ENCODE measurements at places on chromosomes 12 and 14. TPM values are rescaled to one million over a fixed set of nuclear protein-coding genes. Genes with fewer than 3 reads are reported as not detected.

Gene NRL
- 1.2 TPM for total RNA-seq

Gene SMIM41
- total RNA-seq: not detected

Gene IGF1
- 3.4 TPM for total RNA-seq

Gene POU6F1
- total RNA-seq: 10.8 TPM

Gene IL31
- not detected for total RNA-seq

Gene SERPINA3
- not detected for total RNA-seq

Gene AQP2
- total RNA-seq: 0.05 TPM

Gene KRT2
- total RNA-seq: not detected

Gene ASCL1
- not detected for total RNA-seq

Gene SAMD15
- total RNA-seq: 1.7 TPM

Gene REP15
- 4.0 TPM for total RNA-seq

Gene SERPINA6
- not detected for total RNA-seq

GRCh38 chr12:14614704-14615121 lies 47.0 kb upstream of the PLBD1 start:
- no peak overlapping the region for H3K27ac ChIP-seq
- no peaks in the 10 kb centered on the region for H3K36me3 ChIP-seq
- H3K27me3 ChIP-seq: no peaks in the 10 kb centered on the region
- H3K4me1 ChIP-seq: peaks cover 26% of the 10 kb centered on the region
- H3K4me3 ChIP-seq: no peak overlapping the region
- DNase-seq: no peak

DNA sequence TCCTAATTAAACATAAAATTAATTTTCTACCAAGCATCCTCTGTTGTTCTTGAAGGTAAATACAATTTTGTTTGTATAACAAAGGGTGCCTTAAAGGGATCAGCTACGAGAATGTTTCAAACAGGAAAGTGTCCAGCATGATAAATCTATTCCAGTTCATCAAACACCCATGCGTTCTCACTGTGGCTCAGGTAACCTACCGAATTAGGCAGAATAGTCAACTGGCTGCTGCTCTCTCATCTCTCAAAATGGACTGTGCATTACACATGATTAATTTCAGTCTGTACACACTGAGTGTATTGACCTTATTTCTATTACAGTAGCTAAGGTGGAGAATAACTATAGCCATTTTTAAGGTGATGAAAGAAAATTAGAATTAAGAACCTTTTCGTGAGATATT lies 127.5 kb upstream of the RMST start:
- H3K4me1 ChIP-seq: no peaks in the 10 kb centered on the region
- DNase-seq: no peak
- no peaks in the 10 kb centered on the region for H3K27me3 ChIP-seq
- H3K36me3 ChIP-seq: no peaks in the 10 kb centered on the region

- no peak for DNase-seq
- no peak overlapping the region for H3K4me3 ChIP-seq
- H3K4me1 ChIP-seq: peaks cover 26% of the 10 kb centered on the region
- peaks cover 13% of the 10 kb centered on the region for H3K27me3 ChIP-seq
- peaks cover 3% of the 10 kb centered on the region for H3K36me3 ChIP-seq
- no peak overlapping the region for H3K27ac ChIP-seq
Observed at GRCh38 chr14:93092606-93093556, 22.8 kb downstream of the ITPK1 start.

DNA sequence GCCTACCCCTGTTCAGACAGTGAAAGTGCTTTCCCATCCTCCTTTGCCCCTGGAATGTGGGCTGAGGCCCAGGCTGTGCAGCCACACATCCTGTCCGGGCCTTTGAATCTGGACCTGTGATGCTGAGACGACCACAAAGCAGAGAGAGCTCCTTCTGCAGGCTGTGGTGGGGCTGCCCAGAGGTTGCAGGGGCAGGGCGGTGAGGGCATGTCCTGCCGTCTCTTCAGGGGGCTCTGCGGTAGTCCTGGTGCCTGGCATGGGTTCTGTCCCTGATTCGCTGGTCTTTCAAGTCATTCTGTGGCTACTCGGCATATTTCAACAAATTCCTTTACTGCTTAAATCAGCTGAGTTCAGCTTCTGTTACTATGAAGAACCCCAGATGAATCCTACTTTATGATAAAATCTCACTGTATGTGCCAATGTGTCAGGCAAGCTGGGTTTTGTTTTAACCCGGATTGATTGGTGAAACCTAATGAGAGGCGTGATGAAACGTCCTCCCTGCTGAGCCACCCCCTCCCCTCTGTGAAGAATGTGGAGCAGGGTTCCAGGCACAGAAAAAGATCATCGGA lies 63.4 kb upstream of the DICER1 start:
- no peak overlapping the region for H3K4me3 ChIP-seq
- no peak overlapping the region for H3K27ac ChIP-seq
- DNase-seq: no peak
- peaks cover 2% of the 10 kb centered on the region for H3K27me3 ChIP-seq

DNA sequence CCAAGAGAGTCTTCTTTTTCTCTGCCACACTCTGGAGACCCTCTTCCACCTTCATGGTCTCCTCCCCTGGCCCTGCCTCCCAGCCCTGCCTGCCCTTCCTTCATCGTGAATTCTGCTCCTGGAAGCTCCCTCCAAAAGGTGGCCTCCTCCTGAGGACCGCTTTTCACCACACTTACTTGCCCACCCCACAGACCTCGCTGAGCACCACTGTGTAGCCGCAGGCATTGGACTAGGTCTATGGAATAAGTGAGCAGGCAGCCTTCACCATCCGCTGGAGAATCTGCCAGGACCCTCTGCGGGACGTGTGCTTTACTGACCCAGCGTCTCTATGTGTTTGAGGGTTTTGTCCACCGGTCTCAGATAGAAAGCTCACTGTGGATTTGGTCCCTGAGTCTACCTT lies 9.7 kb upstream of the KRT5 start:
- H3K36me3 ChIP-seq: no peaks in the 10 kb centered on the region
- H3K27me3 ChIP-seq: peaks cover 6% of the 10 kb centered on the region
- no peak overlapping the region for H3K27ac ChIP-seq
- no peaks in the 10 kb centered on the region for H3K4me1 ChIP-seq
- no peak for DNase-seq

DNA sequence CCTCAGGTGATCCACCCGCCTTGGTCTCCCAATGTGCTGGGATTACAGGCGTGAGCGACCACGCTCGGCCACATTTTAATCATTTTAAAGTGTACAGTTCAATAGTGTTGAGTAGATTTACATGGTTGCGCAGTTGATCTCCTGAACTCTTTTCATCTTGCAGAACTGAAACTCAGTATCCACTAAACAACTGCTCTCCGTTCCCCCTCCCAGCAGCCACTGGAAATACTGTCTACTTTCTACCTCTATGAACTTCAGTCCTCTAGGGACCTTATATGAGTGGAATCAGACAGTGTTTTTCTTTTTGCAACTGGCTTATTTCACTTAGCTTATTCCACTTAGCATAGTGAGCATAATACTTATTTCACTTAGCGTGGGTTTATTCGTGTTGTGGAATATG lies 53.7 kb downstream of the KCTD10 start:
- no peak overlapping the region for H3K27ac ChIP-seq
- H3K4me1 ChIP-seq: no peaks in the 10 kb centered on the region
- H3K27me3 ChIP-seq: no peaks in the 10 kb centered on the region
- no peaks in the 10 kb centered on the region for H3K36me3 ChIP-seq
- H3K4me3 ChIP-seq: no peak overlapping the region
- DNase-seq: no peak

- no peak for DNase-seq
- H3K4me1 ChIP-seq: no peaks in the 10 kb centered on the region
- H3K27ac ChIP-seq: no peak overlapping the region
- H3K36me3 ChIP-seq: no peaks in the 10 kb centered on the region
- H3K27me3 ChIP-seq: peaks cover 2% of the 10 kb centered on the region
Observed at GRCh38 chr12:88401155-88401554, 179.1 kb downstream of the KITLG start.

- H3K4me1 ChIP-seq: peaks cover 6% of the 10 kb centered on the region
- H3K27me3 ChIP-seq: peaks cover 4% of the 10 kb centered on the region
- no peaks in the 10 kb centered on the region for H3K36me3 ChIP-seq
- DNase-seq: no peak
- no peak overlapping the region for H3K27ac ChIP-seq
Observed at GRCh38 chr12:51401900-51402299, 10.7 kb upstream of the GALNT6 start.

- no peak overlapping the region for H3K27ac ChIP-seq
- no peaks in the 10 kb centered on the region for H3K36me3 ChIP-seq
- no peak overlapping the region for H3K4me3 ChIP-seq
- H3K4me1 ChIP-seq: peaks cover 6% of the 10 kb centered on the region
- DNase-seq: no peak
Observed at GRCh38 chr14:88256997-88257950, 65.8 kb downstream of the KCNK10 start.

GRCh38 chr14:48452437-48452995 lies 777.1 kb upstream of the MDGA2 start:
- DNase-seq: no peak
- H3K27ac ChIP-seq: no peak overlapping the region
- no peaks in the 10 kb centered on the region for H3K36me3 ChIP-seq
- no peak overlapping the region for H3K4me3 ChIP-seq

- no peak for DNase-seq
- H3K4me1 ChIP-seq: peaks cover 8% of the 10 kb centered on the region
- H3K27ac ChIP-seq: no peak overlapping the region
- H3K4me3 ChIP-seq: no peak overlapping the region
- H3K36me3 ChIP-seq: peaks cover 11% of the 10 kb centered on the region
Observed at GRCh38 chr12:124411281-124411878, 116.5 kb downstream of the RFLNA start.

DNA sequence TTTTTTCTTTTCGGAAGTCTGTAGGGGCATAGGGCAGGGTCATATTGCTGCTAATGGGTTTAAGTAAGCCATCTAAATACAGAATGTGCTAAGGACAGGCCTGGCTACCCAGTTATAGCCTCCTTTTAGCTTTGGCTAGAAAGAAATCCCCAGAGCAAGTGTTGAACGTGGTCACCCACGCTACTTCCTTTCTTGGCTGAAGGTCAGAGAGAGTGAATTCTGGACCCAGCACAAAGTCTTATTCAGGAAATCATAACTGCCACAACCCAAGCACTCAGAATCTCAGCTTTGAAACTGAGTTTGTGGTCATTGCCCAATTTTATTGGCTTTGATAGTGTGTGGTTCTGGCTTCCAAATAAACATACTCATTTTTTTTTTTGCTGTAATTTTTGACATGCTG lies 542.1 kb upstream of the ATP2B1 start:
- no peak overlapping the region for H3K27ac ChIP-seq
- no peaks in the 10 kb centered on the region for H3K27me3 ChIP-seq
- no peaks in the 10 kb centered on the region for H3K36me3 ChIP-seq
- no peaks in the 10 kb centered on the region for H3K4me1 ChIP-seq
- no peak overlapping the region for H3K4me3 ChIP-seq

DNA sequence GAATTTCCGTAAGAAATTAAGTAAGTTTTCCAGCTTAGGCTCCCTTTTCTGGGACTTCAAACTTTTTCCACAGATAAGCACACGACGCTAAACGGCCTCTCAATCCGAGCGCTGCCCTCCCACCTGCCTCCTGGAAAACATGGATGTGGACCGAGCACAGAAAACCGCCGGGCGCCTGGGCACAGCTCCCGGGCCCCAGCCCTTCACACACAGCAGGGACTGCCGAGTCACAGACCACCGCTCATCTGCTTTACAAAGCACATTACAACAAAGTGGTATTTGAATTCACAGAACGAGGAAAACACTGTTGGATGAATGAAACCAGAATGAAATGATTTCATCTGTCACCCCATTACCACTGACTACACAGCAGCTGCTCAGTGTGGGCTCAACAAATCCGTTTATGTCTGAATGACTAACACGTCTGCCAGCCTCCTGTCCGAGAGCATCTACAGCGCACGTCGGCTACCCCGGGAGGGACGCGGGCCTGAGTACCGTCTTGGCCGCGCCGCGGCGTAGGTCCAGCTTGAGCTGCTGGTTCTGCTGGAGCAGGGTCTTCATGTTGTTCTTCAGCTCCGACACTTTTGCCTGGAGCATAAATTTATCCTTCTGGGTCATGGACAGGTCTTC lies 13.1 kb upstream of the ANKLE2 start:
- H3K36me3 ChIP-seq: peaks cover 27% of the 10 kb centered on the region
- no peak for DNase-seq
- peaks cover 3% of the 10 kb centered on the region for H3K4me1 ChIP-seq
- no peak overlapping the region for H3K4me3 ChIP-seq

GRCh38 chr14:105498430-105499255 lies 7.6 kb downstream of the TEDC1 start:
- H3K4me3 ChIP-seq: no peak overlapping the region
- no peak for DNase-seq
- H3K27me3 ChIP-seq: peaks cover 10% of the 10 kb centered on the region
- no peak overlapping the region for H3K27ac ChIP-seq
- no peaks in the 10 kb centered on the region for H3K36me3 ChIP-seq

- H3K27me3 ChIP-seq: peaks cover 6% of the 10 kb centered on the region
- H3K4me3 ChIP-seq: no peak overlapping the region
- no peaks in the 10 kb centered on the region for H3K4me1 ChIP-seq
- H3K27ac ChIP-seq: no peak overlapping the region
Observed at GRCh38 chr14:98580131-98580678, 691.8 kb downstream of the BCL11B start.

DNA sequence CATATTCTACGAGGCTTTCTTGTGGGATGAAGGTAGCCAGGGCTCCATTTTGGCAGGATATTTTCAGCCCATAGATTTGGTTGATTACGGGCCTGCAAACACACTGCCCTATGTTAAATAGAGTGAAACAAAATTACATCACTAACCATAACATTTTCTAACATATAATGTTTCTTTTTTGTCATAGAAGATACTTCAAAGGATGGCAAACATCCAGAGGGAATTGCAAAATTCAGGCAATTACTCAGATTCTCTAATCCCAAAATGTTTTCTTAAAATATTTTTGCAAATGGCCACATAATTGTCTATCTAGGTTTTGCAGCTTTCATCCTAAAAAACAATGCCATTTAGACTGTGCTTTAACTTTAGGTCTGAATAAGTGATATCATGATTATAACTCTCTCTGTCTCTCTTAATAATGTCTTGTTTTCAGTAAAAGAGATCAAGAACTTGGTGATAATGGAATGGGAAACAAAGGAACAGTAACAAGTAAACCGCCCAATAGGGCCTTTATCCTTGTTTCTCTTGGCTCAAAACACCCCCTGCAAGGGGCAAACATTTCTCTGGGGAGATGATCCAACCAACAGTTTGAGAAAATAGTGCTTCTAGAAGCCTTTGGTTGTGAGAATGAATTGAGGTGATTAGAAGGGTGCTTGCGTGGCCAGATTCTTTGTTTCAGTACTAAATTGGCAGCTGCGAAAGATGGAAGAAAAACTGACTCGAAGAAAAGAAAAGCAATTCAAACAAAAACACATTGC lies 54.4 kb upstream of the BTG1 start:
- no peak overlapping the region for H3K27ac ChIP-seq
- peaks cover 4% of the 10 kb centered on the region for H3K4me1 ChIP-seq
- H3K4me3 ChIP-seq: no peak overlapping the region

GRCh38 chr12:107152315-107152714 lies 59.0 kb upstream of the CRY1 start:
- no peaks in the 10 kb centered on the region for H3K36me3 ChIP-seq
- H3K27me3 ChIP-seq: no peaks in the 10 kb centered on the region
- H3K27ac ChIP-seq: no peak overlapping the region
- no peak overlapping the region for H3K4me3 ChIP-seq
- no peak for DNase-seq
- H3K4me1 ChIP-seq: peaks cover 7% of the 10 kb centered on the region

GRCh38 chr14:101022121-101022520 lies 118.6 kb upstream of the RTL1 start:
- peaks cover 21% of the 10 kb centered on the region for H3K27me3 ChIP-seq
- DNase-seq: no peak
- H3K27ac ChIP-seq: no peak overlapping the region
- H3K36me3 ChIP-seq: peaks cover 12% of the 10 kb centered on the region

- peaks cover 17% of the 10 kb centered on the region for H3K4me1 ChIP-seq
- H3K4me3 ChIP-seq: no peak overlapping the region
- DNase-seq: no peak
- peaks cover 6% of the 10 kb centered on the region for H3K27me3 ChIP-seq
Observed at GRCh38 chr14:77212097-77212870, 30.7 kb downstream of the TMEM63C start.

All from endothelial cell (in vitro differentiated cells).